Activated CD8-positive, alpha-beta memory T cell treated with anti-CD3 and anti-CD28 coated beads for 1 hour (primary cell): ENCODE measurements at places on chromosomes 2 and 18.

- DNase-seq, result no peak
Measured at GRCh38 chr2:15082105-15083058, 449.9 kb downstream of the LRATD1 start.

DNA sequence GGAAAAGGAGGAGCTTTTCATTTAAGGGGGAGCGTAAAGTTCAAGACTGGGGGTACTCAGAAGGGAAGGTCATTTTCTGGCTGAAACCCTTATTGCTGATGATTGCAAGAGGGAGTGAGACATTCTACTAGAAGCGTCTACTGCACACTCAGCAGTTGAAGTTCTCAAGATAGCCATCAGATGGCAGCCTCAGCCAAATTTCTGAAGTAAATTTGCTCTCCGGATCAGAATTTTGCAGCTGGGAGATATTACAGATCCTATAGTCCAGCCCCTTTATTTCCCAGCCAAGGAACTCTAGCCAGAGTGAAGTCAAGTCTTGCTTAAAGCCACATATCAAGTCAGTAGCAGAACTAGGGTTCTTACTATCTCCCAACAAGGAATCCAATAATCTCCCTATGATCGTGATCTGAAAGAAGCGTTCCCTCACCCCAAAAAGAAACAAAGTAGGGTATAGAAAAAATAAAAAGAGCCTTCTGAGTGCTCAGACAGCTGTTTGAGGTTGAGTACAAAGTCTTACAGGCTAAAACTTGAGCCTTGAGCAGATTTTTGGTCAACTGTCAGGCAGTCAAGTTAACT is 24.0 kb downstream of the RAX start:
- no peak for DNase-seq

DNA sequence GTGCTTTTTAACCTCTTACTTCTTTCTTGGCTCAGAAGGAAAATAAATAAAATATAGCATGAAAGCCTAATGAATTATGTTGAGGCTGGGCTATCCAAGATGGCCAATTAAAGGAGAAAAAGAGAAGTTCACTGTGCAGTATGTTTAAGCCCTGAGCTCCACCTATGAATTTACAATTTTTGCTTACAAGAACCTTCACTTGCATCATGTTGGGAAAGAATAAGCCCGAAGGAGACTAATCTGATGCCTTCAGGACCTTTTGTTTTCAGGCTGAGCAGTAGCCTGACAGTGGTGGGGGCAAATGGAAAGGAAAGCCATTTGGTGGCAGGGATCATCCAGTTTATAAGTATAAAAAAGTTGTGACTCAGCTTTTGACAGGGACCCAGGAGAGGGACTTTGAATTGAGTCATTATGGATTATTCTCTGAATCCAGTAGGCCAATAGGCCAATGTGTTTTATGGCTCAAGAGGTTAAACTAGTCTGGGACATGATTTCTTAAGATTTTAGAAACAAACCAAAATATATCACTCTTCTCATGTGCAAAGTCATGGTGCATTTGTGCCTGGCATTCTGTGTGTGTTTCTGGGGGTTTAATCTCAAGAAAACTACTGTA is 56.9 kb downstream of the E2F6 start:
- DNase-seq, result no peak

- no peak for DNase-seq
Measured at GRCh38 chr2:51079945-51080344, 48.0 kb upstream of the NRXN1 start.

GRCh38 chr2:159129824-159130223 is 156.7 kb downstream of the WDSUB1 start:
- DNase-seq, result no peak

DNA sequence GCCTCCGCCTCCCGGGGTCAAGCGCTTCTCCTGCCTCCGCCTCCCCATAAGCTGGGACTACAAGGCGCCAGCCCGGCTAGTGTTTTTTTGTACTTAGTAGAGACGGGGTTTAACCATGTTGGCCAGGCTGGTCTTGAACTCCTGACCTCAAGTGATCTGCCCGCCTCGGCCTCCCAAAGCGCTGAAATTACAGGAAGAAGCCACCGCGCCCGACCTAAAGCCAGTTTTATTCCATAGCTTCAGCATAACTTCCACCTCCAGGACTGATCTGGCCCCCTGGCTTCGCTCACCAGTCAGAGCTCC is 783 bp upstream of the TXNL4A start:
- DNase-seq, result no peak

DNA sequence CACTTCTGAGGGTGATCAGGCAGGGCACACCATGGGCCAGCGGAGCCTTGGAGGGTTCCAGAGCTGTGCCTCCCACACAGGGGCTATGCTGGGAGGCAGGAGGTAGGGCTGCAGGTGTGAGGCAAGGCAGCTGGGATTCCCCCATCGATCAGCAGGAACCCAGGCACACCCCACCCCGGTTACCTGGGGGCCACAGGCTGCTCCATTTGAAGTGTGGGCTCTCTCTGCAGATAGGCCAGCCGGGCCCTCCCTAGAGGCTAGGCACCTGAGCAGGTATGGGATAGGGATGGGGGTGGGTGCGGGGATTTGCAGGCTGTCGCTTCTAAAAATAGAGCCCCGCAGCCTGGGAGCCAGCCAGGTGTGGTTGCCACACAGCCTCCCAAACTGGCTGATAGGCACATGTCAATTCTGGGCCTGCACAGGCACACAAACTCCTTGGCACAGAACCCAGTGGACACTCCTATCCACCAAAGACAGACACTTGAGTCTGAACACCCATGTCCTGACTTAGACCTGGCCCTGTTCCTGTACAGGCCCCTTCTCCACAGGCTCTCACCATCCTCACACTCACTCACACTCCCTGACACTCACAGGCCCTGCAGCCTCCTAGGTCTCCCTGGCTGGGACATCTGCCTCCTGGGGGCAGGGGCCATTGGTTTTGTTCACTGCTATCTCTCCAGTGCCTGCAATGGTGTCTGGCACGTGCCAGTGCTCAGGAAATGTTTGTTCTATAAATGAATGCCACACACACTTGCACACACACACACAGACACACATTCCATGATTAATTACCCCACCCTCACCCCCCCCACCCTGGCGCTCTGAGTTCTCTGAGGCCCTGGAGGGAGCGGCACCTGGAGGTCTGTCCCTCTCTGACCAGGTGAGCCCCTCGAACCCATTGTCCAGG is 73.4 kb downstream of the ZFP36L2 start:
- DNase-seq, result no peak

DNA sequence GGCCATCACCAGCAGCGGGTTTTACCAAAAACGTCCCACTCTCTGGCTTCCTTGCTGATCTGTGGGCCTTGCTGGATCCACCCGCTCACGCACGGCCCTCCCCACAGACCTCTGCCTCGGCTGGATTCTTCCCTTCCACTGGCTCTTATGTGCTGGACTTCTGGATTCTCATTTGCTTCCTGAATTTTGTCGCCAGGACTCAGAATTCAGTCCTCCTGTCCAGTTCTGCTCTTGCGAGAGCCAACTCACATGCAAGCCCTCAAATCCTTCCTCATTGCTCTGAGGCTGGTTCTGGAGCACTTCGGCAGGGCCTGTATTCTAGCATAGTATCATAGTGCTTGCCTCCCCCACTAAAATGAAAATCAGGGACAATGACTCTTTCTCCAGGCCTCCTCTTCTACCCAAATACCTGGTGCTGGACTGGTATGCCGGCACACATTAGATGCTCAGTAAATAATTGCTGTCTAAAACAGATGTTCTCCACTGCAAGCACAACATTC is 115.5 kb downstream of the ATL2 start:
- no peak for DNase-seq

DNA sequence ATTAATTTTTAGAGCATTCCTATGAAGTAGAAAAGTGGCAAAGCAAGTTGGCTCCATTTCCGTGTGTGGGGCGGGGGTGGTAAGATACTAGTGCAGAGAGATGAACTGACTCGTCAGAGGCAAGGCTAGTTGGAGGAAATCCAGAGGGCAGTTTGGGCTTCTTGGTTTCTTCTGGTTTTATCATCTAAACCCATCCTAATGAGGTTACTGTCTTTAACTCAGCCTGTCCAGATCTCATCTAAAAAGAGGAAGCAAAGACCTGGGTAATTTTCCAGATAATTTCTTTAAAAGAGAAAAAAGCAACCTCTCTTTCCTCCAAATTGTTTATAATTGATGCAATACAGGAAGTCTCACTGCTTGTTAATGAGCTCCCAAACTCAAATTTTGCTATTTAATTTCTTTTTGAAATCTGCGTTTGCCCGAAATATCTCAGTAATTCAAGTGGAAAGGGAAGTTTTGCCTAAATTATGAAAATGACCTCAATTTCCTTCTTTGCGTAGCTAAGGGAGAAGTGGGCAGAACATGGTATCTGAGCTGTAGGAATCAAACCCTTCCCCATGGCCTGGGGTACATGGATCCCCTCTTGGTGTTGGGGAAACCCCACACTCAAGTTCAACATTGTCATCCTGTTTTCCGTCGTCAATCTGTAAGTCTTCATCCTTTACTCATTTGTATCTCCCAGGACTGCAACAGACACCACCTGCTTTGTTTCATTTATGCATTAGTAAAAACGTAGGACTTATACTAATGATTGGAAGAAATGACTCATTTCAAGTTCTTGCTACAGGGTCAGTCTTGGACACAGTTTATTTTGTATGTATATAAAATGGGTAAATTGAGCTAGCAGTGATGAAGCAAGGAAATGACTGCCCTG is 89.1 kb upstream of the KLF7 start:
- DNase-seq, result no peak

- DNase-seq, result no peak
Measured at GRCh38 chr2:69505710-69506109, 68.5 kb upstream of the NFU1 start.

DNA sequence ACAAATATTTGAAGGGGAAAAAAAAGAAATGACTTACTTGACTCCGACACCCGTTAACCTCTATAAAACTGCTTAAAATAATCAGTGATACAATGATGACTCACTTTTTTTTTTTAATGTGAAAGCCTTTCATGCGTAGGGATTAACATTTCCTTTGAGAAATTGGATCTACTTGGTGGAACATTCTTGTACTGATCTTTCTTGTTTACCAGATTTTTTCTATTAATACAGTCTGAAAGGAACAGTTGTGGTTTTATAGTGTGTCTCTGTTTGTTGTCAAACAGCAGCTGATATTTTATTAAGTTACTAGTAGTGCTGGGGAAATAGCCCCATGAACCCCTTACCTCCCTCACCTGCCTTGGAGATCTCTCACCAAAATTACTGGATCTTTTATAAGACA is 40.2 kb upstream of the NEB start:
- DNase-seq, result no peak

- no peak for DNase-seq
Measured at GRCh38 chr18:63142594-63143225, 176.9 kb downstream of the BCL2 start.

DNA sequence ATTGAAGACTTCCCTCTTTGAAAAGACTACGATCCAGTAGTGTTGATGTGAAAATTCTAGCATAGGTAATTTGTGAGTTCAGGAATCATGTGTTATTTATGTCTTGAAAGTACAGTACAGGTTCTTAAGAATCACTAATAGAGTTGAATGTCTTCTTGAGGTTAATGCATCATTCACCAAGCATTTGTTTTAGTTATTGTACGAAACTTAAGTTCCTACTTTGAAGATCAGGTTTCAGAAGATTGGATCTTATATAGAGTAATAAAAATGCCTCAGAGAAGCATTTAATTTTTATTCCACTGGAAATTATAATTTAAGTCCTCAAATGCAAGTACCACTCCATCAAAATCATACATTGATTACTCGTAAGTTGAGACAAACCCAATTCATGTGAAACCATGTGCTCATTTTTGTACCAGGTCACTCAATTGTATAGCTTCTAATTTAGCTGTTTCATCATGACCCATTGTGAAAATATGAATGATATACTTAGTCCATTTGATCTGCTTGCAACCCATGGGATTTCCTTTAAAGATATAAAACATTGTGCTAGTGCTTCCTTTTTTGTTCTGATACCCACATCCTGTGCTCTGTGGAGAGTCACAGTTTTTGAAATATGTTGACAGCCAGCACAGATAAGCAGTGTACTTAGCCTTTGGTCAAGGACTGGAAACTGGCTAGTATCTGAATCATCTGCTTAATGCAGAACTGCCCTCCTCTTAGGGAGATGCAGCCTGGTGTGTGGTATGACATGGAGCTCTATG is 22.5 kb upstream of the RAB27B start:
- DNase-seq, result no peak

GRCh38 chr2:180707175-180707883 is 273.1 kb upstream of the UBE2E3 start:
- no peak for DNase-seq

DNA sequence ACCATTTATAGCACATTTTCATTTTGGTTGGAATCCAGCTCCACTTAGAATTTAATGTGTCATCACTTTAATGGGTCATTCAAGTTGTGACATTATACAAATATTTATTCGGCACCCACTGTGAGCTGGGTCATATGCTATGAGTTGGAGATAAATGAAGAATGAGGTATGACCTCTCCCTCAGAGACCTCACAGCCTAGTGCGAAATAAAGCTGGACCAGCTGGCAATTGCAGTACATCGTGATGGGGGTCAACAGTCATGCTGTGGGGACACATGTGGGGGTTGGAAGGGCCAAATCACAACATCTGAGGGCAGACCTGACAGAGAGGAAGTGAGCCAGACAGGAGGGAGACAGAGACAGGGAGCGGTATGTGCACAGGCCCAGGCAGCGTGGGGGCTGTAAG is 175.4 kb downstream of the MAIP1 start:
- no peak for DNase-seq

DNA sequence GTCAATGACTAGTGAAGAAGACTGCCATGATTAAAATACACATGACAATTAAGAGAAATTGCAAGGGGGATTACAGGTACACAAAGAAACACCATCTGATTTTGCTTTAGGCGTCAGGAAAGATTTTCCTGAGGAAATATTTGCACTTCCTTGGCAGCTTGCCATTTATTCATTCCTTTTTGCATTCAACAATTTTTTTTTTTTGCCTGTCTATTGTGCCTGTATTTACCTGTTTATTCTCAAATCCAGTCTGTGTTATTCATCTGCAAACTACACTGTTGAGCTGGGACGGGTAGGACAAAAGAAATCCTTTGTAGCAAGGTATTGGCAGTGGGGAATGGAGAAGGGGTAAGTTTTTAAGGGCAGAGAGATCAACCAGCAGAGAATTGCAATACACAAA is 31.8 kb downstream of the SMAD2 start:
- no peak for DNase-seq

GRCh38 chr2:96556441-96557330 is 20.1 kb downstream of the ARID5A start:
- no peak for DNase-seq

GRCh38 chr2:229133155-229133772 is 137.8 kb downstream of the PID1 start:
- no peak for DNase-seq

GRCh38 chr2:167200019-167200418 is 311.7 kb downstream of the XIRP2 start:
- DNase-seq, result no peak

- DNase-seq, result no peak
Measured at GRCh38 chr2:172135446-172135845, 32.7 kb upstream of the DLX2 start.
